Right ventricle myocardium inferior (tissue), 1 donor: ENCODE measurements at places on chromosomes 1 and 21. TPM values are rescaled to one million over a fixed set of nuclear protein-coding genes. Genes with fewer than 3 reads are reported as not detected.
A peak's percentile ranks its signal among the peaks of the same experiment; 100 is the strongest.

Gene EPHA2
- 7.3 TPM for total RNA-seq

DNA sequence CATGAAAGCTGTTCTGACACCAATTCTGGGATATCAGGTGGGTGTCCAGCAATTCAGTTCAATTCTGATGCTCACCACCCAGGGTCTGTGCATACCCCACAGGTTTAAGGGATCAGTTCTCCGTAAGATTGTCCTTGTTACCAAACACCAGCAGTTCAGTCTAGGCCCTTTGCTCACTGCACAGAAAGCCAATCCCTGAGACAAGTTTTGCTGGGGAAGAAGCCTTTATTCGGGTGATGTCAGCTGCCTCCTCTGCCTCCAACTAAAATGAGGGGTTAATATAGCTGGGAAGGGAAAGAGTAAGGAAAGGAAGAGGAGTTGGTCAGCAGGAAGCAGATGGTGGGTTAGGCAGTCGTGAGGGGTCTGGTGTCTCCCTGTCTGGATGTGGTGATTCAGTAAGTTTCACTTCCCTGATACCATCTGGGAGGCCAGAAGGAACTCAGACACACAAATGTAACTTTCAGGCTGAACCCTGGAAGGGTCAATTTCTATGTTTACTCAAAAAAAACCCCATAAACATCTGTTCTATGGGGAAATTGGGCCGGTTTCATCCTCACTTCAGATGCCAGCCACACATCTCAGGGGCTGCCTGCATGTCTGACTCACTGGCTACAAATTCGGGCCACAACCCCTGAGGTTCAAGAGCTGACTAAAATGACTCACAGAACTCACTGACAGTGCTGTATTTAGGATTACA lies 83.3 kb upstream of the PGBD5 start:
- no peak for DNase-seq

DNA sequence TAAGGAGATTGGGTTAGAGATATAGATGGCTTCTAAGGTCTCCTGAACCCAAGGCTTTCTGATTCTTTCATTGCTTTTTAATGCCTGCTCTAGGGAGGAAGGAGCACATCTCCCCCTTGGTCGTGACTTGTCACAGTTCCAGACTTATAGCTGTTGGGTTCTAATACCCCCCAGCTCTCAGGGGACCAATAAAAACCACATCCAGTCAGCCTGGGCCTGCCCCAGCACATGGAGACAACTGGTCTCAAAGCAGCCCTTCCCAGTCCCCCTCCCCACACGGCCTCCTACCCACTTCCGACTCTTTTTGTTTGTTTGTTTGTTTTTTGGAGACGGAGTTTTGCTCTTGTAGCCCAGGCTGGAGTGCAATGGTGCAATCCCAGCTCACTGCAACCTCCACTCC lies 23.3 kb downstream of the QSOX1 start:
- DNase-seq = no peak

Gene RGS8
- total RNA-seq = not detected

GRCh38 chr1:30876451-30877204 lies 31.9 kb downstream of the SDC3 start:
- DNase-seq = peak; percentile 60

GRCh38 chr21:32186804-32187203 lies 92.0 kb downstream of the MIS18A start:
- no peak for DNase-seq

- DNase-seq = peak; percentile 93
These were observed 9.3 kb downstream of the MASP2 start for GRCh38 chr1:11037740-11038182.

Gene SUSD4
- total RNA-seq = 8.7 TPM

- DNase-seq = no peak
These were observed 382.9 kb downstream of the NTNG1 start for GRCh38 chr1:107523736-107524135.

Gene TEX50
- not detected for total RNA-seq

DNA sequence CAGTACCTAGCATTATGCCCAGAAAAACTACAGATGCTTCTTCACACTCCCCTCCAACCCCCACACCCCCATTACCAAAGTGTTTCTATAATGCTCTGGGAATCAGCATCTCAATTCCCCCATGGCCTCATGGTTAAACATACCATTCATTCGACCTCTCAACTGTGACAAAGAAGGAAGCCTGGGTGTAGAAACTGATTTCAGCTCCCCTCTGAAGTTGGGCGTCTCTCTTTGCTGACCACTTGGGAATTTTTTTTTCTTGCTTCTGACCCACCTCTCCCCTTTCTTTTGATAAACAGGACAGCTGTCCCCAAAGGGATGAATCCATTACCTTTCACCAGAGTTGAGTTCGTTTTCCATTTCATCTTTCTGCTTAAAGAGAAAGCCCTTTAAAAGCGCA lies 116.4 kb upstream of the HOOK1 start:
- DNase-seq = no peak

DNA sequence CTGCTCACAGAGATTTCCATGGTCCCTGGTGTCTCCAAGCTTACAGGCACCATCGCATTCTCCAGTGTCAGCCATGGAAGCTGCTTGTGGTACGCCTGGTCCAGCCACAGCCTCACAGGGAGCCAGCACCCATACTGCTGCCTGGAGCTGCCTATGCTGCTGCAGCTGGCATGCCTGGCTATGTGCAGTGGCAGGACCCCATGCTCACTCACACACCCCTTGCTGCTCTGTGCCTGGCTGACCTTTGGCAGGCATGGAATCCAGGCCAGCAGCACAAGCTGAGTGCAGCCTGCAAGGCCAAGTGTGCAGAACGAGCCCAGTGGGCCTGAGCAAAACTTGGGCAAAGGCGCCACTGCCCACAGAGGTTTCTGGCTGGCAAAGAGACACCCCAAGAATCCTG lies 26.4 kb upstream of the DENND1B start:
- no peak for DNase-seq

GRCh38 chr1:221716713-221717484 lies 25.0 kb downstream of the DUSP10 start:
- DNase-seq = no peak

DNA sequence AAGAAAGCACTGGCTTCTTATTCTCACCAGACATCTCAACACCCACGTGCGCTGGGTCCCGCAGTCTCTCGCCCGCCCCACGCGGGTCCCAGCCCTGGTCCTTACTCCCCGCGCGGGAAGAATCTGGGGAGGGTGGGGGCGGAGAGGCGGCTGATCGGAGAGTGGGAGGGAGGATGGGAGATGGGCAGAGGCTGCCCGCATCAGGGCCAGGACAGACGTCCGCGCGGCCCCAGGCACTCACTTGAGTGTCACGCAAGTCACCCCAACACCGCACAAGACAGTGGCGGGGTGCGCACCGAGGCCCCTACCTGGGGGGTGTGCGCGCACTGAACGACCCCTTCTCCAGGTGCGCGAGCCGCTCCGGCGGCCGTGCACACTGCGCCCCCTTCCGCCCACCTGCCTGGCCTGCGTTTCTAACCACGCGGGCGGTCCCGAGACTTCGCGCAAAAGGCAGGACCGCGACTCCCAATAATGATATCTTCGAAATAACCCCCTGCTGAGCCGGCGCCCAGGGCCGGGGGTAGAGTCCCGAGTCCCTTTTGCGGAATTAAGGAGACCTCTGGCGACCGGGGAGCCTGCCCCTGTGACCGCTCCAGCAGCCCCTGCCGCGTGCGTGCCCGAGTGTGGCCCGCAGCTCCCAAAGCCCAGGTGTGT lies 6.0 kb upstream of the SIM2 start:
- no peak for DNase-seq

DNA sequence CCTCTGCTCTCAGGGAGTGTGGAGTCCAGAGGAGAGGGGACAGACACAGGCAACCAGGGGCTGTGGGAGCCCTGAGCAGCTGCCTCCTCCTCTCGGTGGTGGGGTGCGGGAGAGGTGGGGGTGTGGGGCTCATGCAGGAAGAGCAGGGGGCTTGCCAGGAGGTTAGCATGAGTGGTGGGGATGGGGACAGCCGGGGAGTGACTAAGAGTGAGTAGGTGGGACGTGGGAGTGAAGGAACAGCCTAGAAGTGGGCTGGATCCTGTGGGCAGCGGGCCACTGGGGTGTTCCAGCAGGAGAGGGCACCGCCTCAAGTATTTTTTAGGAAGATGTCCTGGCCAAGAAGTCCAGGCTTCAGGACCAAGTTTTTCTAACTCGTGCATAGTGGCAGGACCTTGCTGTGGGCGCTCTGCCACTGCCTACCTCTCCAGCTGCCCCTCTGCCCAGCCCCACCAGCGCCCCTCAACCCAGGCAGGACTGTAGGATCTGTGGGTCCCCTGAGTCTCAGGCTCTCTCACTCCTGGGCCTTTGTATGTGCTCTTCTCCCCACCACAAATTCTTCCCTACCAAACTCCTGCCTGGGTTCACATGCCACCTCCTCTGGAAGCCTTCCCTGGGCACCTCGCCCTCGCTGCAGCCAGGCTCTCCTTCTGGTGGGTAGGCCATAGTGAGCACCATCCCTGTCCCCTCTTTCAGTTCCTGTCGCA lies 18.8 kb upstream of the LHX4 start:
- DNase-seq = peak; percentile 44

GRCh38 chr1:180267761-180268555 lies 37.9 kb downstream of the LHX4 start:
- DNase-seq = no peak

Gene NCF2
- total RNA-seq = 6.7 TPM

- no peak for DNase-seq
These were observed 45.6 kb downstream of the GNPAT start for GRCh38 chr1:231286603-231287002.

DNA sequence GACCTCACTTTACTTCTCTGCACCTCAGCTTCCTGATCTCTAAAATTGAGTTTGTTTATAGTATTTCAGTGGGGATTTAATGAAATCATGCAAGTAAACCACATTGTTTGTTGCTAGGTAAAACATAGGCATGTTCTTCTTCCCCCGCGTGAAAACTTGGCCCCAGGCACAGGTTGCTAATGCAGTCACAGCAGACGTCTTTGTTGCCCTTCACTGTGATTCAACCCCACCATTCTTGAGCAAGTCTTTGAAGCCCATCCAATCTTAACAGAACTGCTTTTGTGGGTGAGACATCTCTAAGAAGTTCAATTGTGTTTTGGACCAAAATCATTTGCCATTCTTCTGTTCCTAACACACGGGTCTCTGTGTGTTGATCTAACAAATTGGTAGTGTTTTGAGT lies 185.5 kb downstream of the ZNF281 start:
- DNase-seq = no peak

GRCh38 chr1:58773406-58773840 lies 10.4 kb downstream of the JUN start:
- peak; percentile 70 for DNase-seq
